ENCODE measurements at places on chromosomes 4 and X.
A peak's percentile ranks its signal among the peaks of the same experiment; 100 is the strongest.

DNA sequence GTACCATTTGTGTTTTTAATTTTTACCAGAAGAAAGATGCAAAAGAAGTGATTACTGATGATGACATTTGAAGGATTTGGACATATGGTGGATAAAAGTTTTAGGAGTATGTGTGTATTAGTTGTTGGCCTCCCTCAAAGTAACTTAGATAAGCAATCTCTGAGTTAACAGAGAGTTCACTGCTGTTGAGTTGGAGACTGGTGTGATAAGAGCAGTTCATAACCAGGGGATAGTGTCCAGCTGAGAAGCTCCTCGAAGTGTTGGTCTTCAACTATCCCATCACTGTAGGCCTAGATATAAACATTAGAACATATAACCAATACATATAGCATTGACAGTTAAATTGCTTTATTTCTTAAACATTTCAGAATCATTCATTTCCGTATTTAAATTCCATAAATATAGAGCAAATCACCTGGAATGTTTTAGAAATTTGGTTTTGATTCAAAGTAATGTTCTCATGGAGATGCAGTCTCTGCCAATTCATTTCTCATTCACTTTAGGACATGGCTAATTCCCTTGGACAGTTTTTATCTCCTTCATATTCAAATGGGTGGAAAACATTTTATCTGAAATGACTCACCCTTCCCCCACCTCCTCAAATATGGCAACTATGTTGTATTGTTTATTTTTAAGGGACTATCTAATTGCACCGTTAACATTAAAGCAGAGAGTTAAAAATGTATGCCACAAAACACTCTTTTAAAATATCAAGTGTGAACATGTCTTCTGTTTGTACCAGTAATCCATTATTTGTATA, 136.8 kb upstream of the SLC4A4 start:
- DNase-seq: no peak

- DNase-seq: no peak
Observed at GRCh38 chr4:152693871-152694270, 14.1 kb upstream of the TMEM154 start.

- no peak for DNase-seq
Observed at GRCh38 chr4:95513022-95513421, 35.8 kb downstream of the UNC5C start.

GRCh38 chrX:54237014-54237413, 54.0 kb upstream of the FAM120C start:
- DNase-seq: no peak

GRCh38 chrX:30663322-30663721, 10.1 kb downstream of the GK start:
- DNase-seq: no peak

GRCh38 chrX:123779908-123780396, 47.1 kb upstream of the THOC2 start:
- no peak for DNase-seq

GRCh38 chr4:73446336-73446938, 10.4 kb downstream of the AFP start:
- DNase-seq: no peak

GRCh38 chr4:74618659-74619058, 173.7 kb downstream of the AREG start:
- DNase-seq: no peak

DNA sequence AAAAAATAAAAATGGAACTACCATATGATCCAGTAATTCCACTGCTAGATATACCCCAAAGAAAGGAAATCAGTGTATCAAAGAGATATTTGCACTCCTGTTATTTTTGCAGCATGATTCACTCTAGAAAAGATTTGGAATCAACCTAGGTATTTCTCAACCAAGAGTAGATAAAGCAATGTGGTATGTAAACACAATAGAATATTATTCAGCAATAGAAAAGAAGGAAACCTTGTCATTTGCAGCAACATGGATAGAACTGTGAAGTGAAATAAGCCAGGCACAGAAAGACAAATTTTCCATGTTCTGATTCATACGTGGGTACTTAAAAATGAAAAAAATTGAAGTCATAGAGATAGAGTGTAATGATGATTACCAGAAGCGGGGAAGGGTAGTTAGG, 362.3 kb upstream of the EPHA5 start:
- DNase-seq: no peak

DNA sequence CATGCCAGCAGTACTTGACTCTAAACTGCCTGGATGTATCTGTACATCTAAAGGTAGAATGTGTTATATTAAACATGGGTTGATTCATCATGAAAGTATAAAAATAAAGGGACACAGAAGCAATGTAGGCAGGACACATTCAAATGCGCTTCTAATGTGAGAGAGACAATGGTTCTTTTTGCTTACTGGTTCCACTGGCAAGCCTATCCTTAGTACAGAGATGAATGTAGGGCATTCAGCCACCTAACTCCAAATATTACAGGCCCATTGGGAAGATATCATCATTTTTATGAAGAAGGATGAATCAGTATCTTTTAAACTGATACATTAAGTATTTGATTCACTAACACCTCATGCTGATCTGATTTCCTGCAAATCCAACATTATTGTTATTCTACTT, 18.0 kb downstream of the CDKL2 start:
- DNase-seq: no peak

GRCh38 chr4:56480691-56481090, 13.3 kb downstream of the SRP72 start:
- no peak for DNase-seq

DNA sequence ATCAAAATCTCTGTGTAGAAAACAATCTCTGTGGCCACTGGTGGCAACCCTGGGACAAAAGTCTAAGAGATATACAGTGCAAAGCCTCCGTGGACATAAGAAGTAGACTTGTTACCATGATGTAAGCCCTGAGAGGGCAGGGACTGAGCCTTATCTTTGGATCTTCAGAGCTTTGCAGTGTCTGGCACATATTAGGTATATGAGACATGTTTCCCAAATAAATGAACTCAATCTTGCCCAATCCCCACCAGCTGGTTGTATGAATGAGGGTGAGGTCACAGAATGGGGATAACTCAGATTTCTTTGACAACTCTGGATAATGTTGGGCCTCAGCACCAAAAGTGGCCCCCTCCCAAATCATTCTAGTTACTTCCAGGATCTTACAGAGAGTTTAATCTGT, 511.4 kb upstream of the DIPK2B start:
- no peak for DNase-seq

DNA sequence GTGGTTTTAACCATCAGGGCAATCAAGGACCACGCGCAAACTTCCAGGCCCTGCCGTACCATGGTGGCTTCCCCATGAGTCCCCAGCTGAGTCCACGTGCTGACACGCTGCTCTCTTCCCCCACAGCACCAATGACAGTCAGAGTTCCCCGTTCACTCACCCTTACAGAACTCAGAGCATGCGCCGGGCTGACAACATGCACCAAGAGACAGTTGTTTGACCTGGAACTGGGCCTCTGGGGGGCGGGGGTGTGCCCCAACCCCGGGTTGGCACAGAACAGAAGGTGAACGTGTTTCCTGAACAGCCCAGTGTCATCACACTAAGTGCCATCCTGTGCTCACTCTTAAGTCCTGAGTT, 29.4 kb downstream of the IRF2 start:
- DNase-seq: no peak

GRCh38 chrX:87105131-87105530, 412.5 kb upstream of the KLHL4 start:
- no peak for DNase-seq

DNA sequence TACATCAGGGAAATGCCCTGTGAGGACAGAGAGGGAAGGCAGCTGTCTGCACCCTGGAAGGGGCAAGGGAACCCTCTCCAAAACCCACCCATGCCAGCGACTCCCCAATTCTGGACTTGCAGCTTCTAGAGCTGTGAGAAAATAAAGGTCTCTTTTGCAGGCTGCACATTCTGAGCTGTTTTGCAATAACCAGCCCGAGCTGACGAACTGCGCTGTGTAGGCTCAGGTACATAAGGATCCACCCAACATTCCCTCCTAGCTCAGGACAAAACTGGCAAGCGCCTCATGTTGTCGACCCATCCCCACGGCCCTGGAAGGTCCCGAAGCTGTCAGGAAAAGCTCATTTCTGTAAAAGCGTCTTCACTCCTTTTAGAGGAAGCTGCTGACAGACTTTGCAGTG, 271.8 kb downstream of the CRLF2 start:
- no peak for DNase-seq

DNA sequence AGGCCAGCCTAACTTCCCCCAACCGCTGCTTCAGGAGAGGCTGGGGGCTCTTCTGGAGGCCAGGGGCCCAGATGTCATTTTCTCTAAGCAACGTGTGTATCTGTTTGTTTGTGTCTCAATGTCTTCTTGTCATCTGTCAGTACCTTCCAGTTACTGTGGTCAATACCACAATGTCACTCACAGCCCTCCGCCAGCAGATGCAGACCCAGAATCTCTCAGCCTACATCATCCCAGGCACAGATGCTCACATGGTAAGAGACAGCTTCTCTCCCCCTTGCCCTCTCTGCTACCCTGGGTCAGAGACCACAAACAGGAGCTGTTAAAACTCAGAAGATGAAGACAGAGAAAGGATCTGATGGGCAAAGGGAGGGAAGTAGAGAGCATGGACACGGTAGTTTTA, 5.0 kb downstream of the XPNPEP2 start:
- DNase-seq: no peak

GRCh38 chr4:6574747-6575502, at the start of gene MAN2B2:
MAN2B2 (plus strand) TSS chr4:6575189; CDS start chr4:6575211, 22 bp downstream.
- peak; percentile 79 for DNase-seq

DNA sequence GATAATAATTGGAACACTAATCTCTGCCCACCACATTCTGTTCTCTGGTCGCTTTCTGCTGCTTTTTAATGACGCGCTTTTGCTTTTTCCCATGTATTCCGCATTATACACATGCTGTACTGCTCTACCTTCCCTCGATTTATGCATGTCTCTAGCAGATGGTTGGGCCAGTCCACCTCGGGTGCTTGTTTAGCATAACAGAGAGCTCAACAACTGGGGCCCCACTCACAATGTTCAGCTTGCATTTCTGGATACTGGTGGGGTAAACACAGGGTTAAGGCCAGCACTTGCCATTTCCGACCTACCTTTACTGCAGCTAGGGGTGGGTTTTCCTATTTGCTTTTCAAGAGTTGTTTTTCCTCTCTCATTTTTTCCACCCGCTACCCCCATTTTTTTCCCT, 255.8 kb downstream of the SOX3 start:
- DNase-seq: no peak

GRCh38 chrX:11528623-11529022, 137.1 kb downstream of the ARHGAP6 start:
- no peak for DNase-seq

GRCh38 chr4:109494563-109494962, 60.9 kb downstream of the SEC24B start:
- DNase-seq: no peak

DNA sequence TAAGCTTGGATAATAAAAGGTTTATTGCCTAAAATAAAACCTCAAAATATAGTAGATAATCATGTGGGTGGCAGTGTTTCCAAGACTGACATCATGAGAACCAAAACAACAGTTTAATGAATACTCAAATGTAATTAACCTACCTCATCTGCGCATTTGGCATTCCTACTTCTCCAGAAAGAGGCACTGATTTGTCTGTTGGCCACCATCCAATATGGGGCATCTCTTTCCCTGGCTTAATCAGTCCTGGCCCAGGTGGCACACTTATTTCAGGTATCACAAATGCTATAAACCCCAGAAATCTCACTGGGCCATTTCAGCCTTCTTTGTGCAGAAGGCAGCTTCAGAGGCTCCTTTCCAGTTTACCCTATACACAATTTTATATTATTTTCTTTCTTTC, 192.2 kb downstream of the COMMD8 start:
- DNase-seq: no peak

GRCh38 chrX:8653956-8654355, 78.0 kb downstream of the ANOS1 start:
- no peak for DNase-seq

DNA sequence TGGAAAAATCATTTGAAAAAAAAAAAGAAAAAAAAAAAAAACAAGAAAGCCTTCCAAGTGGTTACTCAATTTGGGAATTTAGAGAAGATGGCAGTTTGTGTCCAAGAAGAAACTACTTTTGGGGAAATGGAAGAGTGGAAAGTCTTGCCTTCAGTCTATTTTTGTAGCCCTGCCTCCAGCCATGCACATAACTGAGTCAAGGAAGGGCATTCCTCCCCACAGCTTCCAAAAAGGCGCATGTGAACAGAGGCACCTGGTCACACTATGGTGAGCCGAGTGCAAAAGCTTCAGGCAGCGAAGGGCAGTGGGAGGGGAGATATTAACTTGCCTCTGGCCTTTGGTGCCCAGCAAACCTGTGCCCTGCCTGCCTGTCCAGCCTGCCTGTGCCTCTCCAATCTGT, 163.7 kb downstream of the SMIM20 start:
- DNase-seq: no peak

GRCh38 chr4:159042097-159042605, 60.7 kb upstream of the RAPGEF2 start:
- DNase-seq: no peak

DNA sequence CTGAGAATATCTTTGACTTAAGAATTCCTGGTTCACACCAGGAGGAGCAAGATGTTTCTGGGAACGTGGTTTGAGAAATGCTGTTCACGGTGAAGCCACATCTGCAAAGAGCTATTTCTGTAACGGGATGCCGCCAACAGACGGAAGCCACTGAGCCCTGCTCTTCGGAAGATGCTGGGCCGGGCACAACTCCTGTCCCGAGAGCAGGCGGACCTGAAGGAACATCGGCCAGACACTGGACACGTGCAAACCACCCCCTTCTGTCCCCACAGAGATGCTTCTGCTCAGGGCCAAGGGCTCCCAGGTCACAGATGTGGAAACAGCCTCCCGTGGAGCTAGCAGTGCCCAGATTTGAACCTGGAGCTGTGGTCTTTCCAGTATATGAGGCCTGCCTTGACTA, 24.3 kb downstream of the HMX1 start:
- no peak for DNase-seq

- no peak for DNase-seq
Observed at GRCh38 chr4:147736458-147736857, 4.6 kb downstream of the ARHGAP10 start.

DNA sequence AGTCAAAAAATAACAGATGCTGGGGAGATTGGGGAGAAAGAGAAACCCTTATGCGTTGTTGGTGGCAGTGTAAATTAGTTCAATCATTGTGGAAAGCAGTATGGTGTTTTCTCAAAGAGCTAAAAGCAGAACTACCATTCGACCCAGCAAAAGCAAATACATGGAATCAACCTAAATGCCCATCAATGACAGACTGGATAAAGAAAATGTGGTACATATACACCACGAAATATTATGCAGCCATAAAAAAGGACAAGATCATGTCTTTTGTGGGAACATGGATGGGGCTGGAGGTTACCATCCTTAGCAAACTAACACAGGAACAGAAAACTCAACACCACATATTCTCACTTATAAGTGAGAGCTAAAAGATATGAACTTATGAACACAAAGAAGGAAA, 188.9 kb downstream of the CAMK2D start:
- DNase-seq: no peak

DNA sequence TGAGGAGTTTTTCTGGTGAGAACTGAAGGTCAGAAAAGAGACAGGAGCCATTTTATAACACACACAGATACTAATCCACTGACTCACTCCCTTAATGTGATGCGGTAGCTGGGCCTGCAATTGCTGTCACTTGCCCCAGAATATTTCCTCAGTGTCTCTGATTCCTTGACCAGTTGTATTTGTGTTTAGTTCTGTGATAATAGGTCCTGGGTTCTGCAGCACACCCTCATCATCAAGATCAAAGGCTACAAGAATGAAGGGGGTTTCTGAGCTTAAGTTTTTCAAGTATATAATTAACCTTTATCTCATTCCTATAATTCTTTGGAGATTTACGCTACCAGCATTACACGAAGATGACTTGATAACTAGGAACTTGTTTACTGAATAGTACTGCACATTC, 576.5 kb upstream of the CPXCR1 start:
- no peak for DNase-seq
